Tibial nerve (tissue), 4 donors: ENCODE measurements at places on chromosomes 3 and 15. TPM values are rescaled to one million over a fixed set of nuclear protein-coding genes. Genes with fewer than 3 reads are reported as not detected.

The SCAANT1 gene
- total RNA-seq: not detected

- no peaks in the 10 kb centered on the region for H3K36me3 ChIP-seq
- H3K27me3 ChIP-seq: no peaks in the 10 kb centered on the region
- no peak for DNase-seq
- no peaks in the 10 kb centered on the region for H3K4me1 ChIP-seq
- H3K27ac ChIP-seq: no peak overlapping the region
- H3K4me3 ChIP-seq: no peak overlapping the region
Observed at GRCh38 chr3:66177026-66177425, 43.8 kb upstream of the SLC25A26 start.

The NUP210 gene
- total RNA-seq: 2.2 TPM

DNA sequence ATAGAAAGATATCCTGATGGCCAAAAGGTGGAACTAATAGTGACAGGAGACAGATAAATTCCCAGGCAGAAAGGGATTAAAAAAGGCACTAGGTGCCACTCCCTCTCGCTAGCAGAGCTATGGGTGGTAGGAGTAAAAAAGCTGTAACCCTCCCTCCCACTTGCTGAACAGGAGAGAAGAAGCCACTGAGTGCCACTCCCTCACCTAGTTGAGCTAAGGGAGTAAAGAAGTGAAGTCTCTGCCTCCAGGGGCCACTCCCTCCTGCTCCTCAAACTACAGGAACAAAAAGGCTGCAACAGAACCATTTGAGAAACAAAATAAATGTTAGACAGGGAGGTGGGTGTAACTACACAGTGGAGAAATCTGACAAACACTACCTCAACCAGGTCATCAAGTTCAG, 276.2 kb upstream of the EPHA6 start:
- H3K27me3 ChIP-seq: no peaks in the 10 kb centered on the region
- H3K36me3 ChIP-seq: no peaks in the 10 kb centered on the region
- no peak overlapping the region for H3K27ac ChIP-seq
- H3K4me1 ChIP-seq: no peaks in the 10 kb centered on the region
- no peak overlapping the region for H3K4me3 ChIP-seq

The KIF23 gene
- 4.5 TPM for total RNA-seq
